ENCODE measurements at places on chromosomes 3 and 15.

GRCh38 chr3:29701326-29701983 lies 420.6 kb downstream of the RBMS3 start:
- DNase-seq, result no peak

GRCh38 chr3:167032267-167032876 lies 347.7 kb downstream of the ZBBX start:
- DNase-seq, result no peak

- DNase-seq, result no peak
These were observed 14.9 kb downstream of the TRH start for GRCh38 chr3:129989414-129989813.

DNA sequence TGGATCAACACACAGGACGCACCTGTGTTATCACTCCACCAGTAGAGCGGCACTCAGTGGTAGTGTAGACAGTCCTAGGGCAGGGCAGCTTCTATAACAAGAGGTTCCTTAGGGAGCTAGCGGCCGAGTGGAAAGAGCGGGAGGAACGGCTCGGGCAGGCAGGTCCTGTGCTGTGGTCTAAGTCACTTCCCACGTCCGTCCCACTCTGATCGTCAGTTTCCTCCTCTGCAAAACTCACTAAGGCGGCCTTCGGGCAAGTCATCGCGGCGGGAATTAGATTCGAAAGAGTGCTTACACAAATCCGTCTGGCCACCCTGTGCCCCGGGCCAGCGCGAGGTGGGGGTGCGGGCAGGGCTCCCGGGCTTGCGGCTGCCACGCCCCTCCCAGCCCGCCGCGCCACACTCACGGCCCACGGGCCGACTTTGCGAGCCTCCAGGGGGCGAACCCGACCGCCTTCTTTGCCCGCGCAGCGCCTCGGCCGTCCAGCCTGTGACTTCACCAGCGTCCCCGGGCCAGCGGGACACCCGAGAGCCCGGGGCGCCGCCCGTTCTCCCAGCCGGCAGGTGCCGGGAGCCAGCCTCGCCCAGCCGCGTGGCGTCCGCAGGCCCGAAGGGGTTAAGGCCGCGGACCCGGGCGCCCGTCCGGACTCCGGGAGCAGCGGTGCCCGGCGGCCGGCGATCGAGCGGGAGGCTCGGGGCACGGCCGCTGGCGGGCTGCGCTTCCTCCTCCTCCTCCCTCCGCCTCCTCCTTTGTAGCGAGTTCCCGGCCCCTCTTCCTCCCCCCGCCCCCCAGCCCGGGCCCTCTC lies 416 bp upstream of the CORO2B start:
- no peak for DNase-seq

- DNase-seq, result no peak
These were observed 38.3 kb upstream of the SNRPN start for GRCh38 chr15:24916305-24917009.

GRCh38 chr3:32626631-32627030 lies 56.0 kb upstream of the DYNC1LI1 start:
- no peak for DNase-seq

GRCh38 chr3:32276279-32276841 lies 37.9 kb downstream of the CMTM8 start:
- DNase-seq, result no peak

DNA sequence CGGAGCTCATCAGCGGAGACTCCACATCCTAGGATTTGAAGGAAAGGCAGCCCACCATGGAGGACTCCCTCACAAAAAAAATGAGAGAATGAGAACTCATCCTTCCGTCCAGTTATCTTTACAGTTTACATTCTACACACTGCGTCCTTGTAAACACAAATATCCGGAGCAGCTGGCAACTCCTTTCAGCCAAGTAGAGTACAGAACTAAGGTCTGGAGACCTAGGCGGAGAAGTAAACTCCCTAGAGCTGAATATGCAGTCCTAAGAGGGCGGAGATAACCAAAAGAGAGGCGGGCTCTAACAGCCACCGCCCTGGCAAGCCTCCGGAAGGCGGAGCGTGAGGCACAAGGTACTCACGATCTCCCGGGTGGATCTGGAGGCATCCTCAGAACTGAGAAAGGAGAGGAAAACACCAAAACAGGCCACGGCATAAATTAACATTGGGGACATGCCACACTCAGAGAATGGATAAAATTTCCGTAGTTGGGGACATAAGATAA lies 924 bp upstream of the SIN3A start:
- no peak for DNase-seq

GRCh38 chr3:154125378-154126030 lies 4.3 kb downstream of the ARHGEF26 start:
- no peak for DNase-seq

DNA sequence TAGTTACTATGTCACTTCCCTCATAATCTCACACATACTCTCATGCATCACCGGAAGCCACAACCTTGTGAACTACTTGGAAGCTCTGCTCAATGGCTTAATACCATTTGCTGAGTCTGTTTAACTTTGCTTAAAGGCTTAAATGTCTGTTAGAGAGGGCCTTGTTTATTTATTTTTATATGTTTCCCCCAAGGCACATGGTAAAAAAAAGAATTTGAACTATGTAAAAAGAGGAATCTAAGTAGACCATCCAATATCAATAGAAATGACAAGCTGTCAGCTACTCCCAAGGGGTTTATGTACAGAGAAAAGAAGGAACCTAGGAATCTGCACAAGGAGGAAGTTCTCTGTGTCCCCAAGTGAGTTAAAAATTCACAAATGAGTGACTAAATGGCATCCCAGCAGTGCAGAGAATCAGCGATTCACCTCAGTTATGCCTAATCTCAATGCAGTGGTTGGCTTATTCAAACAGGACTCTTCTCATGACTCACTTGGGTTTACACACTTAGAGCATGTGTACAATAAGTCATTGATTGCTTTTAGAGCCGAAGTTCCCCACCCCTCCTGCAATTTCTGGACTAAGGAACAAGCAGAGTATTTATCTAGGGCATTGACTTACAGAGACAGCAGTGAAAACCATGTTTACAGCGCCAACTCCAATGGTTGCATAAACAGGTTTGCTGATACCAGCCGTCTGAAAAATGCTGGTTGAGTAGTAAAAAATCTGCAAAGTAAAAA lies 24.4 kb downstream of the SLC2A2 start:
- DNase-seq, result no peak

DNA sequence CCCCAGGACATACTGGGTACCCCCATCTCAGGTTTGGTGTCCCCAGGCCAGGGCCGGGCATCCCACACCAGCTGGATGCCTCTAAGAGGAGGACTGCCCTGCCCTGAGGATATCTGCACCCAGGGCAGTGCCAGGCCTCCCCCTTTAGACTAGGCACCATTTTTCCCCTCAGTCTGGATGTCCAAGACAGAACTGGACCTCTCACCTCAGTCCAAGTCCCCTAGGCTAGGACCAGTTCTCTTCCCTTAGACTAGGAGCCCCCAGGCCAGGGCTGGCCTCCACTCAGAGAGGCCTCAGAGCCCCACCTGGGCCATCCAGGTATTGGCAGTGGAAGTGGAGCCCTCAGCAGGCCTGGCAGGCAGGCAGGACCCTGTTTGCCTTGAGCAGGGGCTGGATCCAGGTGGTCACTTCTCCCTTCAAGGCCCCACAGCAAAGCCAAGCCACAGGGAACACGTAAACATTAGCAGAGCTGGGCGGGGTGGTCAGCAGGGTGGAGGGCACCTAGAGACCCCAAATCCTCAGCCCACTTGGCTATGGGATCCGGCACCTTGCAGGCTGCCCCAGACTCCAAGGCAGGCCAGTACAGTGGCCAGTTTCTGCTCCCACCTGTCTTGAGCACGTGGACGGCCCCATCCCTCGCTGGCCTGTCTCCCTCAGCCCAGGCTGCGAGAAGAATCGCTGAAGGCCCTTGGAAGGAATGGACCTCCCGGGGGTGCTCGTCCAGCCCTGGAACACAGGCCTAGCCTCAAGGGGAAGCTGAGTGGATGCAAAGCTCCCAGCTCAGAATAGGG lies 28.3 kb downstream of the PTH1R start:
- DNase-seq, result no peak

DNA sequence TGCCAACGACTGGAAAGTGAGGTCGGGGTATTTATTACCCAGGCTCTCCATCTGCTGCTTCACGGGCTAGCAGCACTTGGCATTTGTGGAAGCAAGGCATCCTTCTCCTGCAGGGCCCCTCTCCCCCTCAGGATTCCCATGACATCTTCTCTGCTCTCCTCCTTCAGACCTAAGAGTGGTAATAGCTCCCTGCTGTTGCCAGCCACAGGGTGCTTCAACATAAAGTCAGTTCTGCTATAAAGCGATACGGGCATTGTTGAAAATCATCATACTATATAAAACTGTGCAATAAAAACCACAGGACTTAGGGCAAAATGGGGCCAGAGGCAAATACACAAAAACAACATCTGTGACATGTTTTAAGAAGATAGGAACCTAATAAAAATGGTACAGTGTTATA lies 391.8 kb upstream of the ADAMTS9 start:
- no peak for DNase-seq

DNA sequence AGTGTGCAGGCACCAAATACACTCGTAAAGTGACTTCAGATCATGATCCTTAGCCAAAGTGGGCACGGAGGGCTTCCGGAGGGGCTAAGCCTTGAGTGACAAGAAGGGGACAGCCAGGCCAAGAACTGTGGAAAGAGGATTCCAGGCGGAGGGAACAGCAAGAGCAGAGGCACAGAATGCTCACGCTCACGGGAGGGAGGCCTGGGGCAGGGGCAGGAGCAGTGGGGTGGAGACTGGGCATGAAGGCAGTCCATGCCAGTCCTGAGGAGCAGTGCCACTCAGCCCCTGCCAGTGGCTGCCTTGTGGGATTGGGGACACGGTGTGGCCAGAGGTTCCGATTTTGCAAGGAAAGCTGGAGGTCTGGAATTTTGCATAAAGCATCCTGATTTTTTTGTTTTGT lies 36.0 kb downstream of the DNAJB8 start:
- no peak for DNase-seq

DNA sequence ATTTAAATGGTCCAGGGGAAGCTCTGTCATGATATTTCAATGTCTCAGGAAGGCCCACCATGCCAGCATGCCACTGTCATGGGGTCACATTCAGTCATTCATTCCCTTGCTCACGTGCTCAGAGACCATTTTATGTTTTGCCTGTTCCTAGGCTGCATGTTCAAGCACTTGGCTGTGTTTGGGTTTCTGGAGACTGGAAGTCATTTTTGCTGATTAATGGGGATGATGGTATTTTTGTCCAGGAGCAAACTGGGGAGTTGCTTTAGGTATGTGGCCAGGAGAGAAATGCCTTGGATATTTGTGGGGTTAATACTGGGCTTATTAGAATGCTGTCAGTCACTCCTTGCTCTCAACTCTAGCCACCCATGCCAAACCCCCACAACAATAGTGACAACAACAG lies 303.5 kb downstream of the PTPRG start:
- no peak for DNase-seq

DNA sequence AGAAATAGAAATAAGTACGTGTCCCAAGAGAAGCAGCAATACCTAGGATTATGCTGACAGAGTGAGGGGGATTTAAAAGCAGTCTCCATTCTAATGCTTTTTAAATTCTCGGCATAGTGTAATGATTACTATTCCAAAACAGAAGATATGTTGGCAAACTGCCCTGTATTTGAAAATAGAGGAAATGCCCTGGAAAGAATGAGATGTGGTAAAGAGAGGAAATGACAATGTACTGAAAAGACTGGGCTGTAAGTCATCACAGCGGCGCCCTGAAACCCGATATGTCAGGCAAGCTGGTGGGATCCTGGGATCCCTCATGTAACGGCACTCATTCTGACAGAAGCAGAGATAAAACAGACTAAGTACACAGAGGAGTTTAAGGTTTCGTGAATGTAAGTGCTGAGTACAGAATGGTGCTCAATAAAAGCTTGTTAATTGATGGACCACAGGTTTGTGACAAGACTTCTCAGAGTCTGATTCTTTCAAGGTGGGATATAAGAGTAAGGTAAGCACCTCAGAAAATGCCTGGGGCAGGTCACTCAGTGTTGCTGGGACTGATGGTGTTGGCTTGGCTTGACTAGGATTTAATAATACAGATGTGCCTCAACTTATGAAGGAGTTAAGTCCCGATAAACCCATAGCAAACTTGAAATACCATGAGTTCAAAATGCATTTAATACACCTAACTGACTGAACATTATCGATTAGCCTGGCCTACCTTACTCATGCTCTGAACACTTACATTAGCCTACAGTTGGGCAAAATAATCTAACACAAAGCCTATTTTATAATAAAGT lies 91.4 kb downstream of the NFKBIZ start:
- no peak for DNase-seq

All from D721Med (cell line).